ENCODE measurements at places on chromosomes 1 and 21.
A peak's percentile ranks its signal among the peaks of the same experiment; 100 is the strongest.

- no peak for DNase-seq
Observed at GRCh38 chr1:246213947-246214346, 293.1 kb downstream of the SMYD3 start.

DNA sequence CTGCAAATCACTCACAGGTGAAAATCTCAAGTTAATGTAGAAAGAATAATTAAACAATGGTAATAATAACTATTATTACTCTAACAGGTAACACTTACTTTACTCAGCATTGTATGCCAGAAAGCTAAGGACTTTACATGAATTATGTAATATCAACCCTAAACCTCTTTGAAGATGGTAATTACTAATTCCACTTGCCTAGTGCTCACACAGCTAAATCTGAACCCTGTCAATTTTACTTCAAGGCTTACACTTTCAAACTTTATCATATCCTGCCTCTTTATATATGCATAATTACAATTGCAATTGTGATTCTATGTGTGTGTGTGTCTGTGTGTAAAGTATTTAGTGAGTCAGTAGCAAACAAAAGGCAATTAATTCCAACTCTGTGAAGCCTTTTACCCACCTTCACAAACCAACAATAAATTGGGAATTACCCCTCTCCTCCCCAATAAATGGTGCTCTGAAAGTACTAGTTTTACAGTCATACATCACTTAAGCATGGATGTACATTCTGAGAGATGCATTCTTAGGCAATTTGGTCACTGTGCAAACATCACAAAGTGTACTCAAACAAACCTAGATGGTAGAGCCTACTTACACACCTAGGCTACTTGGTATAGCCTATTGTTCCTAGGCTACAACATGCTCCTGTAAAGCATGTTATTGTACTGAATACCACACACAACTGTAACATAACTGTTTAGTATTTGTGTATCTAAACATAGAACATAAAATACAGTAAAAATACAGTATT is 5.9 kb downstream of the ZNF644 start:
- no peak for DNase-seq

DNA sequence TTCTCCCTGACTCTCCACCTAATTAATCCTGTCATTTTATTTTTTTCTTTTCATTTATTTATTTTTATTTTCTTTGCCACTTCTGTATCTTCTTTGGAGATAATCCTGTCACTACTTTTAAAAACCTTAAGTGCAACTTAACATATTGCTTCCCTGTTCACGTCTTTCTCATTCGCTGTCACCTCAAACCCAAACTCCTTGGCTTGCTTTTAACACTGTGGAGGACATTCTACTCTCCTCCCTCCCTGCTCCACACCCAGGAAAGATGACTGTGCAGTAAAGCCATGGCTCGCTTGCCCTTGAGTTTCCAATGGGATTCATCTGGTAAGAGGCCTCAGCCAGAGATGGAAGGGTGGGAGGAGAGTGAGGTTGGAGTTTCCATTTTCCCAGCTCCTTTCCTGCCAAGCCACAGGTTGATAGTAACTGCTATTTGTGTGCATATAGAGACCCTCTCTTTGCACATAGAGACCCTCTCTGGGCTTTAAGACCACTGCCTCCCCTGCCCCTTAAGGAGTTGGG is 6.4 kb upstream of the BRWD1 start:
- DNase-seq, result no peak

DNA sequence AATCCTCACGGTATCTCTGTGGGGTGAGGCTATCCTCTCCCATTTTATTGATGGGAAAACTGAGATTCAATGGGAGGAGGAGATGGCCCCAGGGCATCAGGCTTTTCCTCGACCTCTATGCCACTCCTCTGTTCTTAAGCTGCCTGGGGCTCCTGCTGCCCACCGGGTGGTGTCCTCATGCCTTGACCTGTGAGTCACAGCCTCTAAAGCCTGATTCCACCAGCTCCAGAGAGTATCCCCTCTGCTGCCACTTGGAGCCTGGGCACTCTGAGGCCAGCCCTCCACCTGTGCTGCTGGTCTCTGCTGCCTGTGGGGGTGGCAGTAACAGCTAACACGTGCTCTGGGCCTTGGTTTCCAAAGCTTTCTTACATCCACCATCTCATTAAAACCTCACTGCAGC is 241.2 kb downstream of the TRABD2B start:
- DNase-seq, result no peak

DNA sequence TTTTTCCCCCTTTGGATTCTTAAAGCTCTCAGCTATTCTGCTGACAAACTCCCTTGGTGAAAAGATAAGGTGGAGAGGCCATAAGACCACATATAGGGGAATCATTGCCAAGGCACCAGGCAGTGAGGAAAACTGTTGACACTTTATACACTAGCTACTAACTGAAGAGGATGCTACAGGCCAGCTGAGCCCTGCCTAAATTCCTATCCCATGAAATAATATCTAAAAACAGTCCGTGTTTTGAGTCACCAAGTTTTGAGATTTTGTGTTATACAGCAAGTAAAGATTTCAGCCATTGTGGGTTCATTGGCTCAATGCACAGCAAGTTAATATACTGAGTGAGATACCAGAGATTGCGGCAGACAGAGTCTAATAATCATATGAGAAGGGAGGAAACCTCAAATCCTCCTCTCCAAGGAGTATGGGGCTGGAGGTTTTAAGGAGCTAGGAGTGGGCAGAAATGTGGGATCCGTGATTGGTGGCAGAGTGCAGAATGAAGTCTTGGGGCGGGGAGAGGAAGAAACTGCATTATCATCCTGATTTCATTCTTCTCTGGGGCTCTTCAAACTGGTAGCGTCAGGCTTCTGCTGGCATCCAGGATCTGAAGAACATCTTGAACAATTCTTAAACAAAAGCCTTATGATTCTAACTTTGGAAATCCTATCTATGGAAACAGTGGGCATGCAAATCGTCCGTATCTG is 9.2 kb downstream of the CLDN8 start:
- no peak for DNase-seq

GRCh38 chr1:16980473-16981268 is at the start of gene MFAP2:
Gene MFAP2, minus strand, starts transcription at chr1:16980620. Its CDS starts 2,347 bp downstream, at chr1:16978273.
- DNase-seq, result no peak

DNA sequence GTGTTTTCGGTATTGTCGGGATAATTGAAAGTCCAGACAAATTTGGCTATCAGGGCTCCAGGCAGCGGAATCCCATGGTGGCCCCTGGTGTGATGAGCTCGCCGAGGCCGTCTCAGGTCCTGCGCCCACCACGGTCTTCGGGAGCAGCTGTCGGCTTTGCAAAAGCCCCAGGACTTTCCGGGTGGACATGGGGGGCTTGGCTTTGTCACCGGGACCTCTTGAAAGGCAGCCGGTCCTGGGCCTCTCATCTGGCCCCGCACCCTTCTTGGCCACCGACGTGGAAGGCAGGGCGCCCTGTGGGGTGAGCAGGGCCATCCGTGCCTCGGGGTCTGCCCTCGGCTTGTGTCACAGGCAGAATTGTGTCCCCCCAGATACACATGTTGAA is 87.1 kb upstream of the ACTRT2 start:
- DNase-seq, result no peak

DNA sequence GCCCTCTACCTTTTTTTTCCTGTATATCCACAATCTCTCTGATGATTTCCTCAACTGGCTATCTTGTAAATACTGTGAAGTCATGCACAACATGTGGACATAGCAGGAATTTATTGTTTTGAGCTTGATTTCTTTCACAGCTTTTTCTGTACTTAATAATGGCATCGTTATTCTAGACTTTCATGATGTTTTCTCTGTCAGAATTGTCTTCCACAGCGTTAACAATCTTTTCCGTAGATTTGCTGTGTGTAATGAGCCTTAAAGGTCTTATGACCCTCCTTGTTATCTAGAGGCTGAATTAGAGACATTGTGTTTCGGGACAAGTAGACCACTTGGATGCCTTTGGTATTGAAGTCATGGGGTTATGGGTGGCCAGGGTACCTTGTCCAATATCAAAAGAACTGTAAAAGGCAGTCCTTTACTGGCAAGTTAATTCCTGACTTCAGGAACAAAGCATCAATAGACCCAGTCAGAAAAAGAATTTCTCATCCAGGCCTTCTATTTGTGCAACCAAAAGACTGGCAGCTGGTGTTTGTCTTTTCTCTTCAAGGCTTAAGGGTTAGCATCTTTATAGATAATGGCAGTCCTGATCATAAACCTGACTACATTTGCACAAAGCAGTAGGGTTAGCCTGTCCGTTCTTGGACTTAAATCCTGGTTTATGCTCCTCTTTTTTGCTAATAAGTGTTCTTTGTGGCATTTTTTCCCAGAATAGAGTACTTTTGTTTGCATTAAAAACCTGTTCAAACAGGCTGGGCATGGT is 30.1 kb upstream of the CHAF1B start:
- no peak for DNase-seq

DNA sequence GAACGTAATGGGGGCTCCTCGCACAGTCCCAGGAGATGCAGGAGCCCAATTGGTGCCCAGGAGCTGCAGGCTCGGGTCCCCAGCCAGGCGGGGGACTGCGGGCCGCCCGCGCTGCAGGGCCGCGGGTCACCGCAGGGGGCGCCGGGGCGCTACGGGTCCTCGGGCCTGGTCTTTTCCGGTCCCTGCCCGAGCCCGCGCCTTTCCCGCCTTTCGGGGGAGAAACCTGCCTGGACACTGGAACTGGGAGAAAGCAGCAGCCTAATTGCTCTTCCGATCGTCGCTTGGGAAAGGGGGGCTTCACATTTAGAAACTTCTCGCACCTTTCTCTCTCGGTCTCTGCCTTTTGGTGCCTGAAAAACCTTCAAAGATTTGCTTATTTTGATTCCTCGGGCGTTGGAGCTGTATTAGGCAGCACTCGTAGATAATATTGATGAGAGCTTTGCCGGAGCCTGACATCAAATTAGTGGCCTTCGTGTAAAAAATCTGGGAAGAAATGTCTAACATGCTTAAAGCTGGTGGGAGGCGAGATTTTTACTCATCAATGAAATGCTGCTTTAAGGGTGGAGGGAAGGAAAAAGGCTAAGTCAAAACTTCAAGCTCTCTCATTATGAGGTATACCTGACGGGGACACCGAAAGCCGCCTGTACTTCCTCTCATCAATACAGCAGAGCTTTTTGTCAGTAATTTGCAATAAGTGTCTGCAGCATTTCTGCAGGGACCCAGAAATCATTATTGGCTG is 12.6 kb upstream of the BARHL2 start:
- DNase-seq, result no peak

DNA sequence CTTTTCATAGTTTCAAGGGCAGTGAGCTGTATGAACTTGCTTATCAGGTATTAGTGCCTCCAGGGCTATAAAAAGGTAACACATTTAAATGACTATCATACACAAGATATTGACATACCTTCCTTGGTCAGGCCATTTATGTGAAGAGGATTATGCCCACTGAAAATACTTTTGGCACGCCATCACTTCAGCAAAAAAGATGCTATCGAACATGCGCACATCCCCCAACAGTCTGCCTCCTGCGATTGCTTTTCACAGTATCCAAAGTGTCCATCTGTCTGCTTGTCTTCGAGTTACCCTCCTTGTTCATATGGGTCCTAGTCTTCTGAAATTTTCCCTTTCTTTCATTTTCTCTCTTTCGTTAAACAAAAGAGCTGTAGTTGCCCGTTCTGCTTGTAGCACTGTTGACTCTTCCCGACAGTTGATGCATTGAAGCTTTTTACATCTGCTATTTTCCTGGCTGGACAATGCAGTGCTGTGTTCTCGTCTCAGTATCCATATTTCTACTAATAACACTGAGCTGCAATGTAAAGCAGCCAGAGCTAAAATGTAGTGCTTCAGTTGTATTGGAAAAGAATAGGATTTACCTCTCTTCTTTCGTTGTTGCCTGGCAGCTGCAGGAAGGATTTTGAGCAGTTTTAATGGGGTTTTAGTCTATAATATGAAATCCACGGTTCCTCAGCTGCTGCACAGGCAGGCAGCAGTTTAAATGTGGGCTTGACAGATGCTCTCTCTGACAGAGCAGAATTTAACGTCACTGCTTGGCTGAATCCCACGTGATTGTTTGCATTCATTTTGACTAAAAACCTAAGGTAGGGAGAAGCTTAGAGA is at the start of gene B3GALT2:
Gene B3GALT2, minus strand, starts transcription at position 713 of the 831 bp plus-strand sequence. CDS start 5,051 bp downstream, outside the sequence.
- DNase-seq, result no peak

GRCh38 chr1:214330222-214330621 is 49.3 kb downstream of the SMYD2 start:
- no peak for DNase-seq

DNA sequence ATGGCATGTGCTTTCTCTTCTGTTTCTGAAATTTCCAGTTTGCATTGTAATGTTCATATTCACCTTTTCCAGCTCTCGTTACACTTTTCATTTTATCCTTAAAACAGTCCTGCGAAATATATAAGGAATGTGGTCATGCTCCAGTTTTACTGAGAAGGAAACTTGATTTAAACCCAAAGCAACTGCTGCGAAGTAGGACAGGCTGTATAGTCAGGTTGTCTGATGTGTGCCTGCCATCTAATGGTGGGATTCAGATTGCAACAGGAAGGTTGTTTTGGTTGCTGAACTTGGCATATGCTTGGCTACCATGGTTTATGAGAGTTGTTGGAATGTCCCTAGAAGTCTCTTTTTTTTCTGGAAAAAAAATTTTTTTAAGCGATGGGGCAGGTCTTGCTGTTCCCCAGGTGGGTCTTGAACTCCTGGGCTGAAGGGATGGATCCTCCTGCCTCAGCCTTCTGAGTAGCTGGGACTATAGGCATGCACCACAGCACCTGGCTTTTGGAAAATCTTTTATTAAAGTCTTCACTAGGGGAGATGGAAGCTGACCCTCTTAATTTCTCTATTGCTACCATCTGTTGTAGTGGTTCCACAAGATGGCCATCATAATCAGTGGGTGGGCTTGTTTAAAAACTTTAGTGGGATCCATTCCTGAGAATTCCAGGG is 86.9 kb downstream of the UCK2 start:
- DNase-seq, result peak; percentile 38

- no peak for DNase-seq
Observed at GRCh38 chr1:103461161-103462105, 64.1 kb upstream of the RNPC3 start.

DNA sequence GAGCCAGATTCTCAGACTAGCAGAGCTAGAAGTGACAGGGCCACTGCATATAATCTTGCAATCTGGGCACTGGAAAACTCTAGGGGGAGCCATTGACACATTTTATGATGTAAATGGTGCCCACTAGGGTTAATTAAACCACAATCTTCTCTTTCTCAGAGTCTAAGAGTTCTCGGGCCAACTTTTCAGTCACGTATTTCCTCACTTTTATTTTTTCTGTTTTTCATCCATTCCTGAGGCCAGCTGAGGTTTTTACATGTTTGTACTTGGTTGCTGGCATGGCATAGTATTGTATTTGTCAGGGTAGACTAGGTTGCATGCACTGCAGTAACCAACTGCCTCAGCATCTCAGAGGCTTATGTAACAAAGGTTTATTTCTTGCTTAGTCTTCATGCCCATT is 138.2 kb downstream of the ZNF326 start:
- DNase-seq, result no peak

- no peak for DNase-seq
Observed at GRCh38 chr1:14693949-14694348, 95.5 kb downstream of the KAZN start.

GRCh38 chr1:101507547-101507971 is 270.7 kb downstream of the S1PR1 start:
- no peak for DNase-seq

- no peak for DNase-seq
Observed at GRCh38 chr1:184759112-184759511, 4.5 kb upstream of the EDEM3 start.

DNA sequence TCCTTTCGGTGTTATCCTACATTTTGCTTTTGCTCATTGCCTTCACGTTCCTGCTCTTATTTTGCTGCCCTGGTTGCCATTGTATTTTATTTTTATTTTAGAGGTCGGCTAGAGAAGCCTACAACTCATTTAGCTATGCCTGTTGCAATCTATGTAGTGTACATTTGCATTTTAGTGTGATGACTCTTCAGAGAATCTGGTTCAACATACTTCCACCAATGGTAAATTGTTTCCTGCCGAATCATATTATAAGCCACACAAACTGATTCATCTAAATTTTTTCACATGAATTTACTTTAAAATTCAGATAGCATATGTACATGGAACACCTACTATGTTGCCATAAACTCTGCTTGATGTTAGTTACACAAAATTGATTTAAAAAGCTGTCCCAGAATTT is 1596.9 kb downstream of the PLA2G4A start:
- no peak for DNase-seq
